ENCODE measurements at places on chromosomes 1 and 21.

GRCh38 chr1:17032741-17033140 lies 21.0 kb upstream of the ATP13A2 start:
- DNase-seq = no peak

GRCh38 chr1:70411360-70411844 lies 334 bp downstream of the CTH start:
- no peak for DNase-seq

- no peak for DNase-seq
Observed at GRCh38 chr1:248740876-248741275, 14.7 kb downstream of the LYPD8 start.

- DNase-seq = no peak
Observed at GRCh38 chr1:163842571-163842970, 520.8 kb downstream of the NUF2 start.

DNA sequence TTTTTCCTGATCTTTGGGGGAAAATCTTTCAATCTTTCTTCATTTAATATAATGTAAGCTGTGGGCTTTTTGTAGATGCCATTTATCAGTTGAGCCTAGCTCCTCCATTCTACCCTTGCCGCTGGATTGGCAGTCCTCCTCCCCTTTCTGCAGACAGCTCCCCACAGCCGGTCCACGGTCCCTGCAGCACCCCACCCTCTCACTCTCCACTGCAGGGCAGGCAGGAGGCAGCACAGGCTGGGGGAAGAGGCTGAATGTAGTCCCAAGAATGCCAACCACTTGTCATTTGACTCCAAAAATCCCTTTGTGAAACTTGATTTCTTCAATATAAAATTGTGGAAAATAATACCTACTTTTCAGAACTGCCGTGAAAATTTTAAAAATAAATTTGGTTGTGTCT lies 96.7 kb downstream of the SYT2 start:
- DNase-seq = no peak

- no peak for DNase-seq
Observed at GRCh38 chr21:26684889-26685288, 111.8 kb upstream of the CYYR1 start.

DNA sequence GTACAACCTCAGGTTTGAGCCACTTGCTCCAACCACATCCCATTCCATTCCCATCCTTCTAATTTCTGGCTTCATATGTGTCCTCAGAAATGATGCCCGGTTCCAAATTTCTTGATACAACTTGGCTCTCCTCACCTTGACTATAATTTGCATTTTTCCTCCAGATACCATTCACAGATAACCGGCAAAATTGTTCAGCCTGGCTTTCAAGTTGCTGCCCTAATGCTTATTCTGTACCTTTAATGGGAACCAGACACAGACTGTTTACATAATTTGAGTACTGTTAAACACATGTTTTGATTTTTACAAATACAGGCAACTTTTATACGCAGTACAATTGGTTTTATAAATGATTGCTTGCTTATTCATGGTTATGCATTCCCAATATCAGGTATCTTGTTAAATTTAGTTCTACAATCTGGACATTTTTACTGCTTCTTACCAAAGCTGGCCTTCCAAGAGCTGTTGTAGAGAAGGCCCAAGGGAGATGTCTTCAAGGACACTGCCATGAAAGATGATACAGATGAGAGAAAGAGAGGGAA lies 649.5 kb upstream of the CAMK1G start:
- no peak for DNase-seq

GRCh38 chr1:84377480-84378095 lies 20.7 kb upstream of the DNASE2B start:
- DNase-seq = no peak

DNA sequence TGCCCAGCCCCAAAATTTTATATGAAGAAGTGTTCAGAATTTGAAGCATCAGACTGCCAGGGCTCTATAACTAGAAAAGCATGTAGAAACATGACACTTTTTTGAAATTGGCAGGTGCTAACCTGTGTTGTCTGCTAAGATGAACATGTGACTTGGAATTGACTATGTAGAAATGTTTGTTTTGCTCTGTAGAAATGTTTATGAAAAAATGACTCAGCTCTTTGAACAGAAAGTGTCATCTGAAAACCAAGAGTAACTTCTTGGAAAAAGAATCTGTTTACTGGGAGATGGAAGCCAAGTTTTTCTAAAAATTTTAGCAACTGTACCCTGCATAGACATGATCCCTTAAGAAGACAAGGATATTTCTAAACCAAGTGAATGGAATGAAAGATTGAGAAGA lies 59.2 kb downstream of the LHX9 start:
- DNase-seq = no peak

Data from 8988T (cell line).